ENCODE measurements at places on chromosomes 2 and 18.

DNA sequence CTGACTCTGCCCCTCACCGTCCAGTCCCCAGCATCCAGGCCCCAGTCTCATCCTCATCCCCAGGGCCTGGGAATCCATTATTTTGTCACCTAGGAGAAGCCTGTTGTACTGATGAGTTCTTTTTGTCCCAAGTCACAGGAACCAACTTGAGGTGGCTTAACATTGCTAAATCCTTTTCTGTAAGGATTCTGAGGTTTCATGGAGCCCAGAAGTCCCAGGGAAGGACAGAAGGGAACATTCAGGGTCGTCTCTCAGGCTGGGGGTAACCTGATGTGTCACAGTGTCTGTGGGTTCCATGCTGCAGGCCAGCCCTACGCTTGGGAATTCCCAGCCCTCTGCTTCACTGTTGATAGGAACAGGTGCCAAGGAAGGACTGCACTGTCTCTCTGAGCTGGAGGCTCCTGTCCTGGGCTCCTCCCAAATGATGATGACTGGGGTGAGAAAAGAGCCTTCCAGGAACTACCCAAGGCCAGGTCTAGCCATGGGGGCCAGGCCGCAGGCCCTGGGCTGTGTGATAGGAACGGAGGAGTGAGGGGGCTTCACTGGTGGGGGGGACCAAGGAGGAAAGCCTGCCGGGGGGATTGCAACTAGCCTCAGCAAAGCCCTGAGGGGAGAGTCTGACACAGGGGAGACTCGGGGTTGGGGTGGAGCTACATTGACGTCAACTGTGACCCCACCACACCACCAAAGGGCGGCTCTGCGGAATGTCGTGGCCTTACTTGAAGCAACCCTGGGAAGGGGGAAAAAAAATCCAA lies 145.7 kb downstream of the SMAD7 start:
- no peak for DNase-seq

DNA sequence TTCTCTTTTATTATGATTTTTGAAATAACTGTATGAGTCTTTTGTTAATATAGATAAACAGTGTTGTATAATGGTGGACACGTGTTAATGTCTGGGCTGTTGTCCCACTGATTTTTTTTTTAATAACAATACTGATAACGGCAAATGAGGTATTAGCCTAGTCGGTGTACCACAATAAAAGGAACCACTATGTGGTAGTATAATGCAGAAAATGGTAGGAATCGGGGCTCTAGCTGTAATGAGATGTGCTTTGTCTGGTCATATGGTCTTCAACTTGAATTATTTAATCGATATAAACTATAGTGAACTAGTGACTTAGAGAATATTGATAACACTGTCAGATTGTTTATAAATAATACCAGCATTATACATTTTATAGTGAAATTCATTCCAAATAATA lies 517.9 kb upstream of the SPHKAP start:
- no peak for DNase-seq

- no peak for DNase-seq
These were observed 157.9 kb downstream of the CLIP4 start for GRCh38 chr2:29273004-29273684.

- DNase-seq, result peak; percentile 7
These were observed 47.4 kb downstream of the EXOC6B start for GRCh38 chr2:72778410-72778809.

GRCh38 chr2:42713920-42714319 lies 50.0 kb downstream of the OXER1 start:
- peak; percentile 25 for DNase-seq

DNA sequence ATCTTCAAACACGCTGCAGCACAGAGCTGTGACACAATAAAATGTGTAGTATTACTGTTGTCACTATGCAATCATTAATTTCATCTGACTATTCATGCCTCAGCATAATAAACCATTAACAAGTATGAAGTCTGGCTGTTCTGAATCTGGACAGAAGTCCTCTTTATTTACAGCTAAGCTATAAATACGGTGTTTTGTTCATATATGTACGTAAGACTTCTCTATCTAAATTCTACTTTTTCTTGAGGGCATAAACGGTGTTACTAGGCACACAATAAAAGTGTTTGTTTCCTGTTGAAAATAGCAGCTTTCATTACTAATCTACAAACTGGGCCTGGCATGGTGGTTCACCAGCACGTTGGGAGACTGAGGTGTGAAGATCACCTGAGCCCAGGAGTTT lies 443.8 kb downstream of the NCKAP5 start:
- DNase-seq, result no peak

GRCh38 chr2:231425811-231426703 lies 30.5 kb downstream of the B3GNT7 start:
- DNase-seq, result no peak

- DNase-seq, result no peak
These were observed 12.4 kb downstream of the SLC66A2 start for GRCh38 chr18:79939096-79939495.

GRCh38 chr2:1769703-1770422 lies 25.5 kb upstream of the PXDN start:
- DNase-seq, result peak; percentile 47

DNA sequence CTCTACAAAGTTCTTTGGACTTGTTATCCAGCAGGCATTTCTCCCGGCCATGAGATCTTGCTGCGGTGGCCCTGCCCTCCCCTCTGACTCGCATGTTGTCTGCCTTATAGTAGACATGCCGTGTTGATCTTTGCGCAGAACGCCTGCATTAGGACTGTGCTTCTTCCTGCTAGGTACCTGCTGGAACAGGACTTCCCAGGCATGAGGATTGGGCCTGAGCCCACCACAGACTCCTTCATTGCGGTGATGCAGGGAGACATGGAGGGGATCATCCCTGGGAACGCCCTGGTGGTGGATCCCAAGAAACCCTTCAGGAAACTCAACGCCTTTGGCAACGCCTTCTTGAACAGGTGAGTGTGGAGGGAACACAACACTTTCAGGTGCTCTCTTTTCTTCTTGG lies 10.1 kb downstream of the EHD3 start:
- DNase-seq, result no peak

Measured in activated CD4-positive, alpha-beta T cell treated with anti-CD3 and anti-CD28 coated beads, Interleukin-2, amount 50 U/mL, for 16 hours (primary cell).